ENCODE measurements at places on chromosomes 3 and 15. TPM values are rescaled to one million over a fixed set of nuclear protein-coding genes. Genes with fewer than 3 reads are reported as not detected.
A peak's percentile ranks its signal among the peaks of the same experiment; 100 is the strongest.

The EPHA3 gene
- 5.2 TPM for polyA plus RNA-seq

DNA sequence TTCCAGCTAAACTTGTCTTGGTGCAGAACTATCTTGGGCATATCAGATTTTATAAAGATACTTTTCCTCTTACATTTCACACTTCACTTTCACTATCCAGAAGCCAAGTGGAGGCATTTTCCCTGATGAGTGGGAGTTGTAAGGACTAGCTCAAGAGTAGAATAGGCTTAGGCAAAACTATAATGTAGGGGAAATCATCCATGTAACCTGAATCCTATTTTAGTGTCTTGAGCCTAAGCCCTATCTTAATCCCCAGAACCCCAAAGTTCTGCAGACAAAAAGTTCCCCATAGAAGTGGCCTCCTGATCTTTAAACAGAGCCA is 42.2 kb upstream of the CD47 start:
- no peak for DNase-seq

- peak; percentile 25 for DNase-seq
These were observed 25.6 kb downstream of the HACD2 start for GRCh38 chr3:123559040-123559861.

GRCh38 chr15:98621021-98621420 is 27.3 kb upstream of the IGF1R start:
- no peak for DNase-seq

DNA sequence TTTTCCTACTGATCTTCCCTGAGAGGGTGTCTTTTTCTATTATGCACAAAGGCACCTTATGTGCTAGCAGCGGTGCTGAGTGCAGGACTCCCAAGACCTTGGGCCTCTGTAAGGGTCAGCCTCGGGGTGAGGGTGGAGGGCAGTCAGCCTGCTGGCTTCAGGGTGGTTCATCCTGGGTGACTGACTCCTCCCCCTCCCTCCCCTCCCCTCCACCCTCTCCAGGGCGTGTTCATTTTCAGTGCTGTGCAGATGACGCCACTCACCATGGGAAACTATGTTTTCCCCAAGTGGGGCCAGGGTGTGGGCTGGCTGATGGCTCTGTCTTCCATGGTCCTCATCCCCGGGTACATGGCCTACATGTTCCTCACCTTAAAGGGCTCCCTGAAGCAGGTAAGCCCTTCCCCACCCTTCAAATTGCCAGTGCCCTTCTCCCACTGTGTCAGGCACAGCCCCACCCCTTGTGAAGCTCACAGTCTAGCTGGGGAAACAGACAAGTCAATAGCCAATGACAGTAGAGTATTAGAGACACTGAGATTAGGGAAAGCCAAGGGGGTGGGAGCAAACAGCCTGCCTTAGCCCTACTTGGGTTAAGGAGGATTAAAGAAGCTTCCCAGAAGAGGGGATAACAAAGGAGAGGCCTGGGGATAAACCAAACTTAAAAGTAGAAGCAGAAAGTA is 41.9 kb downstream of the SLC6A1 start:
- no peak for DNase-seq

GRCh38 chr3:17865631-17866030 is 123.2 kb upstream of the TBC1D5 start:
- no peak for DNase-seq

The SERPINI2 gene
- 0.78 TPM for polyA plus RNA-seq

DNA sequence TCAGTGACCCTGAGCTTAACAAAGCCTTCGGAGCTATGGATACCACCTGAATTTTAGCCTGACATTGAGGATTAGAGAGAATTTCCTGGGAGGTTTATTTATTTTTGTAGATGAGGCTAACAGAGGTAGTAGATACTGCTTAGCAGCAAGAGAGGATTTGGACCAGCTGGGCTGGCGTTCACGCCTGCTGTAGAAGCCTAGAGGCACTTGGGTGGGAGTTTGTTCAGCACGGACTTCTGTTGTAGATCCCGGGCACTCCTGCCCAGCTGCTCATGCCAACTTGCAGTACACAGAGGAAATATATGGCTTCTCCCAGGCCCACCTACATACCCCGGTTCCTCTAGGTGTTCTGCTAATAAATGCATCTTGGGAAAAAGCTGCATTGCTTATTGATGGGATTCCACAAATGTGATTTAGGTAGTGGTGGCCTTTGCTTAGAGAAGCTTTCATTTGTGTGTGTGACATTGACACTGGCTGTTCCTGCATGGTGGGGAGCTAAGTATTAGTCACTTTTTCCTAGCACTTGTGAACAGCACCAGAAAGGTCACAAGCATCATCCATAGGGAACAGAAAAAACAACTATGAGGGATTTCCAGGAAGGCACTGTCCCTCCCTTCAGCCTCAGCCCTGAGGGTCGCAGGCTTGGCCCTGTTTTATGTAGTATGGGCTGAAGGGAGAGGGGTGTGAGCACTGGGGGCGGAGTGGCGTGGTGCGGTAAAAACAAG is 324.8 kb upstream of the LRRFIP2 start:
- DNase-seq = no peak
